GM10248 (cell line): ENCODE measurements at places on chromosomes 16 and 17.
A peak's percentile ranks its signal among the peaks of the same experiment; 100 is the strongest.

DNA sequence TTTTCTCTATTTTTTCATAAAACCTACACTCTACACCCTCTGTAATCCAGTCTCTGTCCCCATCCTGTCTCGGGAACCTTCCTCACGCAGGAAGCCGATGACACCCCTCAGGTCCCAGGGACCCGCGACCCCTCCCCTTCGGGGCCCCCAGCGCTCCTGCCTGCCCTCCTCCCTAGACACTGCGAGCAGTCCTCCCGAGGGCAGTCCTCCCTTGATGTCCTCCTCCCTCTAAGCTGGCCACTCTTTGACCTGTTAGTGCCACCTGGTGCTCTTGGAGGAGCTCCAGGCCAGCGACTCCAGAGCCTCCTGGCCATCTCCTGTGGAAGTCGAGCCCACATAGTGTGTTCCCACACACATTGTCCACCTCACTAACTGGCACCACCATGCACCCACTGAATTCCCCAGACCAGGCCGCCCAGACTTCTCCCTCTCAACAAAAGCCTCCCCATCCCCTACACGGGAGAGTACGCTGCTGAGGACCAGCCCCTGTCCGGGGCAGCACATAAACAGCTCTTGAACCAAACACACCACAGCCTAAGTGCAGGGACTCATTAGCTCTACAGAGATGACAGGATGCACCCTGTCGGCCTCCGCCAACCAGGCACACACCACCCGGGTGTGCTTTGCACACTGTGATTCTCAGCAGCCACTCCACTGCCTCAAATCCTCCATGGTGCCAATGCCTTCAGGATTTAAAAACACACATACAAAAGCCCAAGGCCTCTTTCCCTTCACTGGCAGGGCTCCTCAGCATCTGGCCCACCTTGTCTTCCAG is 9.3 kb downstream of the OSBPL7 start:
- no peak for DNase-seq

DNA sequence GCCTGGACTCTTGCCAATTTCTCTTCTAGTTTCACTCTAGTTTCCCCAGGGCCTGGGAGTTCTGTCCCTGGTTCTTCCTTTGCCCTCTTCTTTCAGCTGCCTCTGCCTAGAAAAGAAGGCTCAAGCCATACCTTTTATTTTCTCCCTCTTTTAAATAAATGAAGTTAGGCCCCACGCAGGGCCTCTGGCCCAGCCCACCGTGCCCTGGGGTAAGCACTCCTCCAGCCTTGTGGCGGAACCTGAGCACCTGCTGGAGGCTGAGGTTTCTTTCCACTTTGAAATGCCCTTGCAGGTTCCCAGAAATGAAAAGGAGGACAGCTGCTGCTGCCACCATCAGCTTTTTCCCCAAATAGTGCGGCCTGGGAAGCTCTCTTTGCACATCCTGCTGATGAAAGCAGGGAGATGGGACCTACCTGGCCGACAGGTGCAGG is 139.4 kb downstream of the CCDC182 start:
- no peak for DNase-seq

GRCh38 chr16:14193316-14193871 is 122.3 kb downstream of the MRTFB start:
- peak; percentile 63 for DNase-seq

- DNase-seq, result no peak
Measured at GRCh38 chr16:58636466-58636865, 6.8 kb upstream of the CNOT1 start.

GRCh38 chr16:74627506-74628220 is 20.7 kb upstream of the GLG1 start:
- DNase-seq, result no peak

DNA sequence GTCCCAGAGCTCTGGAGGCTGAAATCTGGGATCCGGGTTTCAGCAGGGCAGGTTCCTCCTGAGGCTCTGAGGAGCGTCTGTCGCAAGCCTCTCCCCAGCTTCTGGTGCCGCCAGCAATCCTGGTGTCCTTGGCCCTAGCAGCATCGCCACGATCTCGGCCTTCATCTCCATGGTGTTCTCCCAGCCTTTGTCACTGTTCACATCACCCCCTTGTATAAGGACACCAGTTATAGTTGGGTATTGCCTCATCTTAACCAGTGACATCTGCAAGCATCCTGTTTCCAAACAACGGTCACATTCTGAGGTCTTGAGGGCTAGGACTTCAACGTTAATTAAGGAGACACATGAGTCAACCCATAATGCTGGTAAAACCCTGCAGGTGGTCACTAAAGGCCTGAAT is 2.8 kb upstream of the PPP1R27 start:
- no peak for DNase-seq

DNA sequence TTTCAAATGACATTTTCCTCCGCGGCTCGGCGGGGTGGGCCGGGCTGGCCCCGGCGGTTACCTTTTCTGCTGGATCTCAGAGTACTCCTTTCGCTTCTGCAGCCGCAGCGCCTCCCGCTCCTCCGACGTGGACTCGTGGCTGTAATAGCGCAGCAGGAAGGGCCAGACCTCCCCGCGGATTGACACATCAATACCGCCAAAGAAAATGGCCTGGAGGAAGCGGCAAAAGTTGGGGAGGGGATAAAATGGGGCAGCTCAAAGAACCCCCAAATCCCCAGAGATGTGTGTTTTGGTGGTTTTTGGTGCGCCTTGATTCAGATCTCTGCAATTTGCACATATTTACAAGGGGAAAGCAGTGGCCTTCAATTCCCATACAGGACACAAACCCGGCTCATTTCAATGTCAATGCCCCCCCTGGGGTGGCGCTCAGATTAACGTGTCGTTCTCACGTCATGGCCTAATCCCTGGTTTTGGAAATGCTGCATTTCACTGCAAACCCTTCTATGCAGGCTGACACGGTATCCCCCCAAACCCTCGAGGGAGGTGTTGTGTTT is 85.9 kb downstream of the TBC1D16 start:
- no peak for DNase-seq

- no peak for DNase-seq
Measured at GRCh38 chr17:14092808-14093207, 23.5 kb downstream of the COX10 start.

DNA sequence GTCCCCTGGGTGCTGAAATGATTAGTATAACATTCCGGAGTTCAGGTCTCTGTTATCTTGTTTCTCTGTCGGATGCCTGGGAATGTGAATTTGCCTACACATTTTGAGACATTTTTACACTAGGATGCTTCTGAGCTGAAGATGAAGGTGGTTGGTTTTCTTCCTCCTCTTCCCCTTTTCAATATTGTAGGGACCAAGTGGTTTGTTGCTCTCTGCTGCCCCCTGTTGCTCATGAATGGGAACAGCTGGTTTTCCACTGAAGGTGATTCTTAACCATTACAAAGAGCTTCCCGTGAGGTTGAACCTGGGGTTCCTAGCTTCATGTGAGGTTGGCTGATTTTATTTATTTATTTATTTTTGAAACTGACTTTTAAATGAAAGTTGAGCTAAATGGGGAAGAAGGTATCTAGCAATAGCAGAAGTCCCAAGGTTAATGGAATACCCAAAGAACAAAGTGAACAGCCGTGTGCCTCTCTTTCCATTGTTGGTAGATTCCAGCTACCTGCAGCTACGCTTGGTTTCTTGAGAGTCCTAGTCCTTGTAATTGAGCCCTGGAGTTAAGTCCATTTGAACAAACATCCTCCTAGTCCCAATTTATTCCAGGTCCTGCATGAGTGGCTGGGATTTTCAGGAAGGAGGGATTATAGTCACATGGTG is 983.9 kb upstream of the EEF2KMT start:
- DNase-seq, result no peak

DNA sequence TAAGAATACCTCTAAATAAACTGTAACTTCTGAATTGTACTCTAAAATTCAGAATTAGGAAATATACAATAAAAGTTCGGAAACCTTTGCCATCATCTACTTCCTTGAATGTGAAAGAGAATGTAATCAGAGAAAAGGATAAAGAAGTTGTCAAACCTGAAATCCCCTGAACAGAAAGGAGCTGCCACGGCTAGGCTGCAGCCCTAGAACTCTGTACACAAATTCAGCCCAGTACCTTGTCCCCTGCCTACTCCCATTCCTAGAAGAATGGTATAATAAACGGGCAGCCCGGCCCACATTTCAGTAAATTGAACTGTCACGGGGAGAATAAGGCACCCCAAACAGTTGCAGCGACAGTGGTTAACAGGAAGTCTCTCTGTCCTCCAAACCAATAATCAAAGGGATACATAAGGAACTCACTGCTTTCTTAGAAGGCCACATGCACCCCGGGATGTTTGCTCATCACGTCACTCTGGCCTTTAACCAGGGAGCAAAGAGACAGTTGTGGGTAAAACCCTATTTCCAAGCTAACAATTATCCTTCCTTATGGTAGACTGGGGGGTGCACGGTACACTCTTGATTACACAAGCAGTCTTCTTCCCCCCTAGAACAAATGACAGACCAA is 24.3 kb upstream of the RFFL start:
- no peak for DNase-seq

DNA sequence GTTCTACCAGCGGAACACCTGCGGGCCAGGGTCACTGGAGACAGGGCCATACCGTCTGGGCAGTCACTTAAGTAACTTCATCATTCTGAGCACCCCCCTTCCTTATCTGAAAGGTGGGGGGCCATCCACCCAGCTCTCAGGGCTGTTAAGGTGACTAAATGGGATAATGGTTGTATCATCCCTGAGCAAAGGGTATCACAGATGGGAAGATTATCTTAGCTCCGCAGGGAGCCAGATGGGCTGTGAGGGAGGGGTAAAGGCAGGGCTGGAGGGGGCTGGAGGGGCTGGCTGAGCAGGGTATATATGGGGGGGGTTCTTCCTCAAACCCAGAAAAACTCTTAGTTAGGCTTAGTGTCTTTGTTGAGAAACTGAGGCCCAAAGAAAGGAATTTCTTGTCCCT is 2.9 kb upstream of the CACNA1G start:
- no peak for DNase-seq

DNA sequence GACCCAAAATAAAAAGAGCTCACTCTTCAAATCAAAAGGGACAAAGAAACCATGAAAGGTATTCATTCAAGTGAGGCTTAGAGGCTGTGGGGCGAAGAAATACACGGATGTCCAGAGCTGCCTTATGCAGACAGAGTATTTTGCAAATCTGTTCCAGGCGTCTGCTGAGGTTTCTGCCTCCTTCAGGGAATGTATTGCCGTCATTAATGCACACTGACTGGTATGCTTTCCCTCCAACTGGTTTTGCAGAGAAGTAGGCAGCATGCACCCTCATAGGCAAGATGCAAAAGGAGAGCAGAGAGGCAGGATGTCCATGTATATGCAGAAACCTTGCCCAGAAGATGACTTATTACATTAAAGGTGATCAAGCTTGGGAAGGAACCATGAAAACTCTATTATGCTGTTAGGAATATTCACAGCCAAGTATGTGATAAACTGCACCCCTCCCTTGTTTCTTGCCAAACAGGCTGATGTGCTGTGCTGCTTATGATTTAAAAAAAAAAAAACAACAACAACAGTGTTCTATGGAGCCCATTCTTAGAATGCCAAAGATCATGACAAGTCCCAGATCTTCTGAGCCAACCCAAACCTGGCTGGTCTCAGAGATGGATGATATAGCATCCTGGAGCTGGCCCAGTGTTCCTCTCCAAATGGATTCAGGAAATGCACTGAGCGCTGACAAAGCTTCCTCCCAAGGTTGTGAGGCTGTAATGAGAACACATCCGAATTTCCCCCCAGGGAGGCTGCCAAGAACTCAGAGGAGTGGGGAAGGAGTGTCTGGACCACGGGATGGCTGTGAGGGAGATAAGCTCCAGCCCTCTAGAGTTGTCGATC is 77.6 kb upstream of the HLF start:
- DNase-seq, result no peak

DNA sequence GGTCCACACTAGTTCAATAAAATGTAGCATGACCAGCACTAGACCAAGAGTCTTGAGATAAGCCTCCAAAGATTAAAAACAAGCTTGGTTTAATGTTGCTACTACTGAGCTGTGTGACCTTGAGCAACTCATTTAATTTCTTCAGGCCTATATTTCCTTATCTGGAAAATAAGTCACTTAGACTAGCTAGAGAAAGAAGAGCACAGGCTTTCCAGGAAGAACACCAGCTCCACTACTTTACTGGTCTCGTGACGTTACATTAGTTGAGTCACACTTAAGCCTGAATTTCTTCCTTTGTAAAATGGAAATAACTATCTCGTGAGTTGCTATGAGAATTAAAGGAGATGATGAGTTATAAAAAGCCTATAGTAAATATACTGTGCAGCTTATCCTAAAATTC is 5.4 kb downstream of the HELZ start:
- no peak for DNase-seq

- peak; percentile 84 for DNase-seq
Measured at GRCh38 chr17:58331815-58332777, 3.5 kb upstream of the TSPOAP1 start.

GRCh38 chr16:67304020-67304419 is 22.5 kb downstream of the KCTD19 start:
- no peak for DNase-seq

DNA sequence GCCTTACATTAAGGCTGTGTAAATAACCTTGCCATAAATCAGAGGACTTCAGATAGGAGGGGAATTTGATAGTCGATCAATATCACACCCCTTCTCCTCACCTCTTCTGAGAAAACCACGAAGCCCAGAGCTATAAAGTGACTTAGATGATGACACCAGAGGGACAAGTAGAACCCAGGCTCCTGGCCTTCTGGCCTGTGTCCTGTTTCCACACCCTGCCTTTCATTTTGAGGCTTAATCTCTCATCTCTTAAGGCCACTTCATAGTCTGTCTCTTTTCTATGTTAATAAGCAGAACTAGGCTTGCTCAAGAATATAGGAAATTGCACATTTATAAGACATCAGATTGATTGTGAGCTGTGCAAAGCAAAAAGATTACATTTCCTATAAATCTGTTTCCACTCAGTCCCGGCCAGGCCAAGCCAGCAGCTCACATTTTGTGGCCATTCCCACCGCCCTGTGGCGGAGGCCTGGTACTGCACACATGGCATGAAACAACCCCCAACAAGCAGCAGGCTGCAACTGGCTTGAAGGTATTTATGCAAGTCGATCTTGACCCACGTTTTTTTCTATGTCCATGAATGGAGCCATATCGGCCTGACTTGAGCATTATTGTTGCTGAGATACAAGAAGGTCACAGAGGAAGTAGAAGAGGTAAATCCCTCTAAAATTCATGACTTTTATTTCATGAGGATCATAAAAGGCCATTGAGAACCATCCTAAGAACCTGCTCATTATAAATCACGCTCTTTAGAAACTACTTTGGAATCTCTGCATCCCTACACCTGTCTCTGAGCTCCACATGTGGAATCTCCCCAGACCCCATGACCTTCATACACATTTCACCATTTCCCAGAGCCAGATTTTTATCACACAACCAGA is 93.7 kb downstream of the PMP22 start:
- peak; percentile 26 for DNase-seq
